Activated naive CD8-positive, alpha-beta T cell treated with anti-CD3 and anti-CD28 coated beads, Interleukin-2, amount 10 ng/mL, durations not matched to agents 7 days and 5 days (primary cell): ENCODE measurements at places on chromosomes 11 and 22.

DNA sequence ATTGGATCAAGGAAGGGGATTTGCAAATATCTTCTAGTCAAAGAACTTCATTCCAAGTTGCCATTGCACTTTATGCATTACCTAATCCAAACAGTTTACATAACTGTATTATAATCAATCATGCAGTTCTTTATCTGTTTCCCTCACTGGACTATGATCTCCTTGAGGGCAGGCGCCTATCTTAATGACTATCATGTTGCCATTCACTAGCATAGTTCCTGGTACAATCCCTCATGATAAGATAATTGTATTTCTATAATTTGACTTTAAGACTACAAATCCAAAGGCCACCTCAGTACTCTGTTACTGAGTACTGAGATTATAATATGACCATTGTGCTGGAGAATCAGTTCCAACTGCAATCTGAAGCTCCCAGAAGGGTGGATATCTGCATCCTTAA lies 278.7 kb upstream of the CCDC90B start:
- no peak for DNase-seq

DNA sequence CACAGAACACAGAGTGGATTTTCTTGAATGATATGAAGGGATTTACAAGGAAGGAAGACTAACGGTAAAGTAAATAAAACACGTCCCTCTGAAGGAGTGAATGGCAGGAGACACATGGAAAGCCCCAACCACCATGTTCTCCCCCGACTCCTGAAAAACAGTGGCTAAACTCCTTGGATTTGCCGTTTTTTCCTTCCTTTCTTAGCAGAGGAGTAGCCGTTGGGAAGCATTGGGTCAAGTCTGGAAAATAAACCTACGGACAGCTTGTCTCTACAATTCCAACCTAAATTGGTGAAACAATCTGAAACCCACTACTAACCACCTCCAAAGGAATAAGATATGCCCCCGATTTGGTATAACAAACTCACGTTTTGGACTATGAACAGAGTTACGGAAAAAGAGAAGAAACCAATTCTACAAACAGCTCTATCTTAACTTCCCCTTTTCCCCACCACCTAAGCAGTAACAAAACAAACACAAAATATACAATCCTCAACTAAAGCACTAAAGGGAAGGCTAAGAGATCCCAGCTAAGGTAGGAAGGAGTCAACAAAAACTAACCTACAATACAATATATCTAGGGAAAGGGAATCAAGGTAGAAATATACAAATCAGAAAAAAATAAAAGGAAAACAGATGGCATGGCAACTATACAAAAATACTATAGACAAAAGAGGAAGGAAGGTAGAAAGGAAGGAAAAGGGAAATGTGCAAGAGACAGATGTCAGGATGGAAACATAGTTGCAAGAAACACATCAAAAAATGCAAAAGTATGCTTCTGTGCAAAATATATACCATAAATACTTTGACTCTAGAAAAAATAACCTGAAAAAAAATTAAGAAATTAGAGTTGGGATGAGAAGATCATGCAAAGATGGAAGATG lies 43.8 kb upstream of the LYVE1 start:
- no peak for DNase-seq

DNA sequence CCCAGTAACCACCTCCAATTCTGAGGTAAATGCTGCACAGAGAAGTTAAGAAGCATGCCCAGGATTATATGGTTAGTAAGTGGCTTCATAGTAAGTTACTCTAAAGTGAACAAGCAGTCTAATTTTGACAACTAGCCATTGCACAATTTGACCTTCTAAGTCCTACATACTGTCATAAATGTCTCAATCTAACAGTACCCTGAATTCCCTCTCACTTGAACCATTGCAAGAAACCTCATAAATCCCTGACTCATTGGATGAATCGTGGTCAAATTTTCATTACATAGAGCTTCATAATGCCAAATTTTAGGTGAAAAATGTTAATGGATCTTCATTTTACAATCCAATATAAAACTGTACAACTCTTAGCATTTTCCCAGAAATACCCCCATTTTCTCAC lies 217.3 kb upstream of the GRIA4 start:
- no peak for DNase-seq

GRCh38 chr11:91124363-91124762 lies 901.5 kb upstream of the CHORDC1 start:
- no peak for DNase-seq

GRCh38 chr11:29051935-29052334 lies 943.7 kb downstream of the METTL15 start:
- DNase-seq = no peak

- peak; percentile 57 for DNase-seq
Observed at GRCh38 chr11:46120346-46121300, 631 bp downstream of the PHF21A start.
